ENCODE measurements at places on chromosomes 5 and 9.
A peak's percentile ranks its signal among the peaks of the same experiment; 100 is the strongest.

DNA sequence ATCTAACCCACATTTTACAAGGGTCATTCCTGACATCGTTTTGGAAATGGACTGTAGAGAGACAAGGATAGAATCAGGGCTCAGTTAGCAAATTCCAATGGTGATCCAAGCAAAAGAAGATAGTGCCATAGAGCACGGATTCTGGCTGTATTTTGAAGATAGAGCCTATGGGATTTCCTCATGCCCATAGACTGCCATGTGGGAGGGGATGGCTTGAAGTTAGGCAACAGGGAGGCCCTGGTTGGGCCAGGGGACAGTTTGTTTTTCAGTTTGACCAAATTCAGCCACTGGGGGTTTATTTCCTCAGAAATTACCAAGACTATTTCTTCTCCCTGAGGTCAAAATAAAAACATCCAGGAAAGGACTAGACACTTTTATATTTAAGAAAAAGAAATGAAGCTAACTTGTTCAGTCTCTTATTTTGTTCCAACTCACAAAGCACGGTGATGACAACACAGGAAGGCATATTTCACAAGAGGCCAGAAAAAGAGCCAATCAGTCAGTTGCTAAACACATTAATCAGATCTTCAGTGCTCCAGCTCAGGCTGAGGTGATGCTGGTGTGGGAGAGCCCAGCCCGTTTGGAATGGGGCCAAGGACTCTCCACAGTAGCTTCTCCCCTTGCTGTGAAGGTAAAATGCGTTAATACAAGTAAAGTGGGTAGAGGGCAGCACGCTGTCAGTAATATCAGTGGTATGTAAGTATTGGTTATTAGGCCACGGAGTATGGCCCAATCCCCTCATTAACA lies 4.4 kb upstream of the DCTN4 start:
- no peak for DNase-seq

DNA sequence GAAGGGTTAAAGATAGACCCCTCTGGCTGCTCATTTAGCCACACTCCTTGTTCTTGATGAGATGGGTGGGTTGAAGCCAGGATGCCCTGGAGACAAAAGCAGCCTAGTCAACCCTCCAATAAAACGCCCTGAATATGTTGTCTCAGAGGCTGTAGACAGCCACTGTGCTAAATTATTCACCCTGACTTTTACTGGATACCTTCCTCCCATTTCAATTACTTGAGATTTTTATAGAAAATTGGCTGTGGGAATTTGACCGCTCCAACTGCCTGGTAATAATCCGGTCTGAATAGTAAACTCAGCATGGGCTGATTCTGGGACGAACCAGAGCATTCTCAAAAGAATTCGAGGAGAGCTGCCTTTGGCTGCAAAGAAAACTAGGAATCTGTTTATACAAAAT lies 104.2 kb downstream of the SNX18 start:
- no peak for DNase-seq

- peak; percentile 20 for DNase-seq
Measured at GRCh38 chr5:176810081-176810597, at the start of gene UNC5A. TSS of gene UNC5A (plus strand) at chr5:176810559. CDS start at chr5:176810751, 192 bp downstream.

GRCh38 chr9:107973451-107973850 lies 483.9 kb upstream of the KLF4 start:
- DNase-seq = no peak

DNA sequence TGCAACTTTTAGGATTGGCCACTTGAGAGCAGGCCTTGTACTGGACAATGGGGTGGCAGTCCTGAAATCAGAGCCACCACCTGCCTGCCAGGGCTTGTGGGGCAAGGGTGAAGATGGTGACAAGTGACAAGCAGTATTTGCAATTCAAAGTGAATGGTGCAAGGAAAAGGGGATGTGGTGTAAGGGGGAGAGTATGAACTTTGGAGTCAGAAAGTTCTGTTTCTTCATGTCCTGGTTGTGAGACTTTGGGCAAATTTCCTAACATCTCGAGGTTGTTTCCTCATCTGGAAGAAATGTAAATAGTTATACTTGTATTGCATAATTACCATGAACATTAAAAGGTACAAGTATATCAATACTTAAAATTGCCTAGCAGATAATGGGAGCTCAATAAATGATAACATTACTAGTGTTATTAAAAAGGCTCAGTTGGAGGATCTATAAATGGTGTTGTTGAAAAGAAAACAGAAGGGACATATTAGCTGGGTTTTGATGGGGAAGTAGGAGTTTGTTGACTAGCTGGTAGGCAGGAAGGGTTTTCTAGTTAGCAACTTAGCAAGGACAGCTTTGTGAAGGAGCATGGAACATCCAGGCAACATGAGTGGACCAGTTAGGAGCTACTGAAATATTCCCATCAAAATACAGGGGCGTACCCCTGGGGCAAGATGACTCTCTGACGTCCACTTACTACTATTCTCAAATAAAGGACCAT lies 21.3 kb upstream of the MEGF9 start:
- DNase-seq = no peak

DNA sequence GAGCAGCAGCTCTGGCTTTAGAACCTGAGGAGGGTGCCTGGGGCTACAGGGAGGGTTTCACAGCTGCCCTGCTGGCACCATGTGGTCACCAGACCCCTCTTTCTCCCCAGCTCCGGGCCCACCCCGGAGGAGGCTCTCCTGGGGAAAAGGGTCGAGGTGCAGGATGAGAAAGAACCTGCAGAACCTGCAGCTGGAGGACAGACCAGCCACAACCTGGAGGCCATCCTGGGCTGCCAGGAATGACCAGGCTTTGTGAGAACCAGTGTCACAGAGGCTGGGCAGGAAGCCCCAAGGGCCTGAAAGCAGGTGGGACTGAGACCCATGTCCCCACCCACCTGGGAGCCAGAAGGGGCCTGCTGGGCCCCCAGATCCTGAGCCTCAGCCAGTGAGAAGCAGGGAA lies 23.0 kb downstream of the SEMA4D start:
- DNase-seq = no peak

- no peak for DNase-seq
Measured at GRCh38 chr5:83740741-83741140, 20.1 kb upstream of the HAPLN1 start.

GRCh38 chr9:21634951-21635350 lies 152.8 kb upstream of the IFNE start:
- DNase-seq = no peak

- no peak for DNase-seq
Measured at GRCh38 chr9:124886866-124887492, 25.0 kb downstream of the ARPC5L start.

- no peak for DNase-seq
Measured at GRCh38 chr9:92507496-92507895, 25.2 kb upstream of the ASPN start.
